ENCODE measurements at places on chromosomes 2 and 18.
A peak's percentile ranks its signal among the peaks of the same experiment; 100 is the strongest.

GRCh38 chr2:120425014-120425413 is 79.1 kb downstream of the INHBB start:
- DNase-seq, result no peak

GRCh38 chr2:65296971-65297370 is 69.3 kb downstream of the ACTR2 start:
- DNase-seq, result no peak

GRCh38 chr2:207230261-207231105 is 64.7 kb upstream of the KLF7 start:
- peak; percentile 48 for DNase-seq

DNA sequence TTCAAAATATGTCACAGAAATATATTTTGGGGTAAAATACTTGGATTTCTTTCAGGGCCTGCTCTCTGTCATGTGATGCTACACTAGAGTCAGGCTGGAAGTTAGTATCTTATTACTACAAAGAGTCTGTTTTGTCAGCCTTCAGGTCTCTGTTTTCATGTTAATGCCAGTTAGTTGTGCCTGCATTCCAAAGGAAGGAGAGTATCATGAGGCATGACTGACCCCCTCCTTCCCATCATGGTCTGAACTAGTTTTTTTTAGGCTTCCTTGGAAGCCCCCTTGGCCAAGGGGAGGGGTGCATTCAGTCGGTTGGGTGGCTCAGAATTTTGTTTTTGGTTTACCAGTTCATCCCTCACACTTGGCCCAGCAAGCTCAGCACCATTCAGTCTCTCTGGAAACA is 318.0 kb downstream of the ALK start:
- no peak for DNase-seq

DNA sequence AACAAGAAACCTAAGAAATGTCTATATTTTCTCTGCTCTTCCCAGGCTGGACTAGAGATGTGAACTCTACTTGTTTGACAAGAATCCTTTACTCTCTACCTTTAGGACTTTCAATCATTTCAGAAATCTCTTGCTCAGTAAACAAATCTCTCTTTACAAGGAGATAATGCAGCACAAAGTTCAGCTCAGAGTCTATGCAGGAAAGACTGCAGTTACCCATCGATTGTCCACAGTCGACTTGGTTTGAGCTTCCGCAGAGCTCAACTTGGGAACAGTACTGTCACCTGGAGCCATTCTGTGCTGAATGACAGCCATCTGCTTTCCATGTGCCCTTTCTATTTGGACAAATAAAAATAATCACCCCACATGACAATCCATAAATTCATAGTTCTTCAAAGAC is 259.7 kb upstream of the STON1 start:
- no peak for DNase-seq

- no peak for DNase-seq
Measured at GRCh38 chr18:76246590-76246989, 248.5 kb downstream of the ZNF516 start.

- no peak for DNase-seq
Measured at GRCh38 chr2:241834527-241835210, 24.0 kb downstream of the PDCD1 start.

DNA sequence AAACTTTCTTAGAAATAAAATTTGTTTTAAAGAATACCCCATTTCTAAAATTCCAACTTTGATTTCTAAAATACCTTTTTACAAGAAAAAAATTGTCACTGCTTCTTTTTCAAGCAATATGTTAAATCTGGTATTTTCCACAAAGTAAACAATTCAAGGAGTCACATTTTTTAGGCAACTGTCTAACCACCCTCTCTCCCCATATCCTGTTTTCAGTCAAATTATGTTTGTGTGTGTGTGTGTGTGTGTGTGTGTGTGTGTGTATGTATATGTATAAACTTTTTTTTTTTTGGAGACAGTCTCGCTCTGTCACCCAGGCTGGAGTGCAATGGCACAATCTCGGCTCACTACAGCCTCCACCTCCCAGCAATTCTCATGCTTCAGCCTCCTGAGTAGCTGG is 59.3 kb downstream of the ADNP2 start:
- DNase-seq, result no peak

- DNase-seq, result no peak
Measured at GRCh38 chr2:236162882-236163470, 5.2 kb downstream of the GBX2 start.

DNA sequence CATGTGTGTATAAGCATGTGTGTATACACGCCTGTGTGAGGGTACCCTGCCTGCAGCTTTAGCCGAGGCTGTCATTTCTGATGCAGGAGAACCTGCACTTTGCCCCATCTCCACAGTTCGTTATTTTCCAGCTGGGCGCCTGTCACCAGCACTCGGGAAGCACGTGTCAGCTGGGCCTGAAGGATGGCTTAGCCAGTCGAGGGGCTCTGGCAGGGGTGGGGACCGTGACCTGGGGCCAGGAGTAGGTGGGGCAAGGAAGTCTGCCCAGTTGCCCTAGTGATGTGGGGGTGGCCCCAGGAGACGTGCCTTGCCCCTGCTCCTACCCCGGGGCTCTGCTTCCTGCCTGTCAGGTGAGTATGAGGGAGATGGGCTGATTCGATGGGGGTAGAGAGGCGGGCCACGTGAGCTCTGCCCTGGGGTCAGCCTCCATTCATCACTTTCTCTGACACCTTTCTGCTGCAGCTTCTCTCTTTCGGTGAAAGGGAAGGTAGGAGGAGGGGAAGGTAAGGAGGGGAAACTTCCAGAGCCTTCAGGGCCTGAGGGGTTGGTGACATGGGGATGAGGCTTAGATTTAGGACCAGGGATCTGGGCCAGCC is 130.6 kb upstream of the SKOR2 start:
- peak; percentile 38 for DNase-seq

- DNase-seq, result no peak
Measured at GRCh38 chr18:31252522-31252921, 65.4 kb upstream of the DSG1 start.

DNA sequence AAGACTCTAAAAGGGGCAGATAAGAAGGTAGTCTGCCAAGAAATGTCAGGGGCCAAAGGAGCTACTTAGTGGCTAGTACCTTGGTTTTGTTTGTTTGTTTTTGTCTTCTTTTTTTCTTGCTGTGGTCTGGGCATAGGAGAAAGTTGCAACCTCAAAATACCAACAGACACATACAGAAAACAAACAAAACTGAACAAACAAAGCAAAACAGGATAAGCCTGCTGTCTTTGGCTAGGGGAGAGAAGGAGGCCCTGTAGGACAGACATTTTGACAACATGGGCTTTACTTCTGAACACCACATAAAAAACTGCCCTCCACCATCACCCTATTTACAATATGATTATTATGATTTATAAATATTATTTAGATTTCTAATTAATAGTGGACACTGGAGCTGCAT is 460.8 kb downstream of the PTH2R start:
- DNase-seq, result no peak

DNA sequence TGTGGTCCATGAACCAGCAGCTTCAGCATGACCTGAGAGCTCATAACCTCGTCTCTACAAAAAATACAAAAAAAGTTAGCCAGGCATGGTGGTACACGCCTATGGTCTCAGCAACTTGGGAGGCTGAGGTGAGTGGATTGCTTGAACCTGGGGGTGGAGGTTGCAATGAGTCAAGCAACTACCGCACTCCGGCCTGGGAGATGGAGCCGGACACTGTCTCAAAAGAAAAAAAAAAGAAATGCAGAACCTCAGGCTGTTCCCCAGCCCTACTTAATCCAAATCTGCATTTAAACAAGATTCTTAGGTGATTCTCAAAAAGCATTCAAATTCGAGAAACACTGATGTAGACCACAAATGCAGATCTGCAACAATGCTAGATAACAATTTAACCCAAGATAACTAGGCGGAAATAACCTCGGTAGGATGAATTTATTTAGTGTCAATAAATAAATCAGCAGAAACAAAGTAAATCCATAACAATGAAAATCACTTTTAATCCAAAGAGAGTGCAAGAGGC is 203.5 kb downstream of the SP3 start:
- no peak for DNase-seq

GRCh38 chr2:191711621-191712020 is 33.7 kb downstream of the NABP1 start:
- no peak for DNase-seq

DNA sequence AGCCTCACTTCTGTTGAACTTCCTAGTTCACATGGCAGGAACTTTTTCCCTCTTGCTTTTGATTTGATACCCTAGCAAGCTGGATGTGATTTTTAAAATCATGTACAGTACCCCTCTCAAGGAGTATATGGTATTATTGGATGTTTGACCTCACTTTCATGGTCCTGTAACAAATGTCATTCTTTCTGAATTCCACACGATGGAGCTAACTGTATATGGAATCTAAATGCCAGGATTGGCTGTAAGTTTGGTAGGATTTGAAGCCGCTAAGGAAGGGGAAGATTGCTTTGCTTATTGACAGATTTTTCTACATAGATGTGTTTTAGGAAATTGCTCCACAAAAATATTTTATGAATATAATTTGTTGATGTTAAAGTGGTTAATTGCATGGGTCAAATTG is 18.3 kb downstream of the MAIP1 start:
- peak; percentile 4 for DNase-seq

DNA sequence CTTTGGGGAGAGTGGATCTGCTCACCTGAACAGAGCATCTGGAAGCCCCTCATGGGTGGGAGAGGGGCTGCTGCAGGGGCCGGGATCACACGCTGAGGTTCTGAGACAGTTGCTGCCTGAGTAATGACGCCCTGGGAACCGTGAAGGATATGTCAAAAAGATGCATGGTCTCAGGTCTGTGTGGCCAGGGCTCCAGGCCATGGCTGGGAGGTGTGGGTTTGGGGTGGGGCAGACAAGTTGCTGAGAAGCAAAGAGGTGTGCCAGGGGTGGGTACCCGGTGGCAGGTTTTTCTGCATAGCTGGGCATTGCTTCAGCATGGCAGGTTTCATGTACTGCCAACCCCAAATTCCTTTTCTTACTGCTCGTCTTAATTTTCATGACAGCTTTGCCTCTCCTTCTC is 133.5 kb downstream of the RPIA start:
- no peak for DNase-seq

DNA sequence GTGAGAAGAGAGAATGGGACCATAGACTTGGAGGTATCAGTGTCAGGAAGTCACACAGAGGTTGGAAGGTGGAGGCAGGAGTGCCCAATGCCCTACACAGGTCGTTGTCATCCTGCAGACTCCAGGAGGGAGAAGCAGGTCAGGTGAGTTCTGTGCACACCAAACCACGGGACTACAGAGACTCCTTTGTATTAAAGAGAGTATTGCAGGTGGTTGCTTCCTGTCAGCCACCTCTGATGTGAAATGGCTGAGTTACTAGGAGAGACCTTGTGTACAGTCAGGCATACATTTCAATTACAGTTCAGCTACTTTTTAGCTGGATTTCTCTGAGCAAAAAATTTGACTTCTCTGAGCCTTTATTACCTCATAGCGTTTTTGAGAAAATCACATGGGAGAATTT is 51.6 kb downstream of the SPP2 start:
- peak; percentile 28 for DNase-seq

DNA sequence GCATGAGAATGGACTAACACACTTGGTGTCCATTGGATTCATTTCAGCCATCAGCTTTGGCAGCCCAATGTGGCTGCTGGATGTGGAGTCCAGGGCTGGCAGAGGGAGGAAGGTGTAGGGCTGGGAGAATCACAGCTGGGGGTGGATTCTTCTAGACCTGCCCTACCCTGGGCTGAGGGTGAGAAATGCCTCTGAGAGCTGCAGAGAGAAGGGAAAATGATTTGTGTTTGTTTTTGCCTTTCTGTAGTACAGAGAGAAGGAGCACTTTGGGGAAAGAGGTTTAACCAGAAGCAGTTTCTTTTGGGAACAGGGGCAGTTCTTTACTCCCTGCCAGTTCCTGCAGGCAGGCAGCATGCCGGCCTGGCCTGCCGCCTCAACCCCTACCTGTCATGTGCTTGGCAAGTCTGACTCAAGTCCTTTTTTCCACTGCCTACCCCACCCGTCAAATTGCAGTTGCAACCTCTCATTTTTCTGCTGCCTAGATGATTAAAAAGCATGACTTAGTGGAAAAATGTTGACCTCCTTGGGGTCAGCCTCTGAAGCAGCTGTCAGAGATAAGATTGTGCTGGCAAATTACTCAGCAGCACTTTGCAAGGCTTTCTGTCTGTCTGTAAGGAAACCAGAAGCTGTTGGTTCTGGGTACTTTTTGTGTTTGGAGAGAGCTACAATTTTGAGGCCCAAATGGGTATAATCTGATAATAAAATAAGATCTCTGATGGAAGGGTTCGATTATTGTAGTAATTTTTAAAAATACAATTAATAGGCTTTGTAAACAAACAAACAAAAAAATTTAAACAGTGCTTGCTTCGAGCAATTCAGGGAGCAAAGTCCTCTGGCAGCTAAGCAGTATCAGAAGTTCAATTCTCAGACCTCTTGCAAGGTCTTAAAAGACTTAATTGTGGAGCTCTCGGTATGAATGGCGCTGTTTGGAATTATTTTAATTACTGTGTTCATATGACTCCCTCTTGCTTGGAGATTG is 21.7 kb downstream of the LBH start:
- DNase-seq, result peak; percentile 5

- peak; percentile 70 for DNase-seq
Measured at GRCh38 chr18:70931942-70932814, 643.3 kb downstream of the SOCS6 start.

- peak; percentile 93 for DNase-seq
Measured at GRCh38 chr2:134253804-134254203, at the start of gene MGAT5. MGAT5 (plus strand) TSS chr2:134254072; CDS start chr2:134254404, 332 bp downstream.

GRCh38 chr2:747762-748351 is 70.7 kb upstream of the TMEM18 start:
- no peak for DNase-seq

DNA sequence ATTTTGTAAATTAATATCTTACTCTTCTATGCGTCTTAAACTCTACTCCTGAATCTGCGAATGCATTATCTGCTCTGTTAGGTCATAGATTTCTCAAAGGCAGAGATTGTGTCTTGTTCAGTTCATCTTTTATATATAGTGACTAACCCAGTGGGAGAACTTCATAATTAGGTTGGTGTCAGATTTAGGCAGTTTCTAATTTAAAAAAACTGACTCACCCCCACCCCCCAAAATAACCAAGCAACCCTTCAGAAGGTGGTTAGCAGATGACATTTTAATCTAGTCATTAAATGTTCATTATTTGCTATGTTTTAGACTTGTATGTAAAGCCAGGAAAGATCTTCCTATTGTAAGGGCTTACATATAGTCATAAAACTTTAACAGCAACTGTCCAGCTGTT is 10.4 kb downstream of the SERPINB12 start:
- DNase-seq, result peak; percentile 60

DNA sequence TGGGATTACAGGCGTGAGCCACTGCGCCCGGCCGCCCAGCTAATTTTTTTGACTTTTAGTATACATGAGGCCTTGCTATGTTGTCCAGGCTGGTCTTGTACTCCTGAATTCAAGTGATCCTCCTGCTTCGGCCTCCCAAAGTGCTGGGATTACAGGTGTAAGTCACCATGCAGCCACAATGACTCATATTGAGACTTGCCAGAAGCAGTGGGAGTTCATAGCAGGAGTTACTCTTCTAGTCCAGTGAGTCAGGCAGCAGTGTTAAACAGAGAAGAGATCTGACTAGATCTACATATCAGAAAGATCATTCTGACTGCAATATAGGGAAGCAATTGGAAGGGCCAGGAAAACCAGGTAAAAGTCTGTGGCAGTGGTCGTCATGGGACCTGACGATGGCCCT is 1.5 kb upstream of the FLACC1 start:
- DNase-seq, result no peak

All from NCI-H69 (cell line).